Inflammatory macrophage (primary cell): ENCODE measurements at places on chromosomes 4 and X.

DNA sequence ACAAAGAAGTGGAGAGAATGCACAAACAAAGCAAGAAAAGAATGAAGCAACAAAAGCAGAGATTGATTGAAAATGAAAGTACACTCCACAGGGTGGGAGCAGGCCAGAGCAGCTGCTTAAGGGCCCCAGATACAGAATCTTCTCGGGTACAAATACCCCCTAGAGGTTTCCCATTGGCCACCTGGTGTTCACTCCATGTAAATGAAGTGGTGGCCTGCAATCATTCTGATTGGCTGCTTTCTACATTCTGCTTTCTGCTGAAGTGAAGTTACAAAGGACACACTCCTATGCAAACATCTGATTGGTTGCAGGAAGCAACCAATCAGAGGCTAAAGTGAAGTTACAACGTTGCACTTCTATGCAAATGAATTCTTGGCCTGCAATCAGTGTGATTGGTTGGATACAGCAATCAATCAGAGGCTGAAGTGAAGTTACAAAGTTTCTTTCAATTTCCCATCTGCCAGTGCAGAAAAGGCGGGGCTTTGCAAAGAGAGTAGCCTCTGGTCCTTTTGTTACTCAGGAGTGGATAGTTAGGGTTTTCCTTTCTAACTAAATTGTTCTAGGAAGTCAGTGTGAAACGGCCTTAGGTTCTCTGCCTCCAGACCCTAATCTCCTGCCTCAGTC lies 19.0 kb upstream of the GPC4 start:
- no peak for DNase-seq

DNA sequence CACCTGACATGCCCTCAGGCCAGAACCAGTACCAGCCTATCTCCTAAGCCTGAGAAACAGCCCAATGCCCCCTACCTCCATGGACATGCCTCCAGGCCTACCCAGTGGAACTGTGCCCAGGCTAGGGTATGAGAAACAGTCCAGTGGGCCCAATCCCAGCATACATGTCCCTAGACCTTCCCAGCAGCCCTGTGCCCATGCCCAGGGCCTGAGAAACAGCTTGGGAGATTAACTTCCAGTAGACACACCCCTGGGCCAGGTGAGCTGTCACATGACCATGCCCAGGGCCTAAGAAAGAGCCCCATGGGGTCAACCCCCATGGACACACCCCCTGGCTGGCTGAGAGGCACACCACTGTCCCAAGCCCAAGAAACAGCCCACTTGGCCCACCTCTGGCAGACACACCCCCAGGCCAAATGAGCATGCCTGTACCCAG lies 78.8 kb downstream of the CBR4 start:
- no peak for DNase-seq

GRCh38 chr4:137253949-137254348 lies 278.3 kb downstream of the PCDH18 start:
- DNase-seq, result no peak

GRCh38 chr4:184444215-184444952 lies 30.0 kb downstream of the IRF2 start:
- no peak for DNase-seq

DNA sequence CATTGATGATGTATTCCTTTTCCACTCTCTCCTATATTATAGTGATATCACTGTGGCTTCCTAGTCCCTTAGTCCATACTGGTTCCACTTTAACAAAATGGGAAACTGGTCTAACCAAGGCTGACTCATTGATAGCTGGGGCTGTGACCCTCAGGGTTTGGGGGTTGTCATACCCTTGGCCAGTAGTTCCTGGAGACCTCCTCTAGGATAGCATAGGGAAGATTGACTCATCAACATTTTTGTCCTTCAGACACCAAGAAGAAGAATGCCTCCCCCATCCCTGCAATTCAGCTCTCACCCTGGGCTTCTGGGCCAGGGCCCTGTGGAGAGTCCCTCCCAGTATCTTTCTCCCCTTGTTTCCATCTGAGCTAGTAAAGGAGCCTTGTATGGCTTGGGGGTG lies 68.8 kb upstream of the PRPS1 start:
- DNase-seq, result no peak

GRCh38 chrX:74431797-74432196 lies 10.5 kb downstream of the SLC16A2 start:
- no peak for DNase-seq

GRCh38 chrX:389021-389441 lies 2.3 kb upstream of the PPP2R3B start:
- DNase-seq, result no peak

GRCh38 chrX:16975233-16975632 lies 28.8 kb downstream of the REPS2 start:
- no peak for DNase-seq
